ENCODE measurements at places on chromosomes 16 and 17. TPM values are rescaled to one million over a fixed set of nuclear protein-coding genes. Genes with fewer than 3 reads are reported as not detected.
A peak's percentile ranks its signal among the peaks of the same experiment; 100 is the strongest.

GRCh38 chr17:72901657-72902056, 190.8 kb downstream of the SLC39A11 start:
- DNase-seq, result no peak

DNA sequence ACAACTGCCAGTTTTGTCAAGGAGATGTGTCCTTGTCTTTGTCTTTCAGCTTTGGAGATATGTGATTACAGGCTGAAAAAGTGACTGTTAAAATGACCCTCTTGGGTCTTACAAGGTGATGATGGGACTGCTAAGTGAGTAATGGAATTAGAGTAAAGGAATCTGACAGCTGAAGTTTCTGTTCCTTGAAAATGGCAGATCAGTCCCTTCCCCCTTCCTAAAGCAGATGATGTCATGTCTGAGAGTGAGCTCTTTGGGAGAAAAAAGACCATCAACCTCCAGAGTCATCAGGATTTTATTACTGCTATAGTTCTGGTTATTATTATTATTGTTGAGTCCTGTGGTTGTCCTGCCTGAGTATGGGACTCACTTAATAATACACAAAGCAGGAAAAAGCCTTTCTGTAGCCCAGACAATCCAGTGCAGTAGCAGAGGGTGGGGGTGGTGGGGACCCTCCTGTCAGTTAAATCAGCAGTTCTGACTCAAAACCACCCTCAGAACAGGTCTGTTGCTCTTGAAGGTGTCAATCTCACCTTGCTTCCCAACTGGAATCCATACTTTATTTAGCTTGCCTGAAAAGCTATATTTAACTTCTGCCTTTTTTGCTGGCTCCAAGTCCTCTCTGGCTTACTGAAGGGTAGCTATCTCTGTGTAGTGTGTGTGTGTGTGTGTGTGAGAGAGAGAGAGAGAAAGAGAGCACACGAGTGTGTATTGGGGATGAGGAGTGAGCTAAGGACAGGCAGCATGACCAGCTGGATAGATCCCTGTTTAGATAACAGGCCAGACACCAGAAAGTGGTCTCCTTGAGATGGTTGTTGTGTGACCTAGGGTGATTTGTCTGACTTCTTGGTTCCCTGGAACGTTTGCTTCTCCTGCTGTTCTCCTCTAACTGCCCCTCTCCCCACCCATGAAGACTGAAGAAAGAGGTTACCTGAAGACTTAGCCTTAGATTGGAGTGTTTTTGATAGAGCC, 4.9 kb downstream of the HROB start:
- no peak for DNase-seq

DNA sequence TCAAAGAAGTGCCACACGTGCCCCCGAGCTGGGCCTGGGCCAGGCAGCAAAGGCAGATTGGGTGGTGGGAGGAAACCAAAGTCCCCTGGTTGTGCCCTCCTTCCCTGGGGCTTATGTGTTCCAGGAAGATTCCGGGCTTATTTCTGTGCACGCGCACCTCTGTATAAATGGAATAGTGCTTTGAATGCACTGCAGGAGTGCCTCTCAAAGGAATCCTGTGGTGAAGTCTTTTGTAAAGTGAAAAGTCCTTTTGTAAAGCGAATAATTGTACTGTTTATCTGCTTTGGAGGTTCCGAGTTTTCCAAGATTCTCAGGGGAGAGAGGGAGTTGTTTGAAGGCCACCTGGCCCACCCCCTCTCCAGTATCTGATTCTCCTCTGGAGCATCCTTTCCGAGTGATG, 26.8 kb downstream of the C17orf75 start:
- no peak for DNase-seq

DNA sequence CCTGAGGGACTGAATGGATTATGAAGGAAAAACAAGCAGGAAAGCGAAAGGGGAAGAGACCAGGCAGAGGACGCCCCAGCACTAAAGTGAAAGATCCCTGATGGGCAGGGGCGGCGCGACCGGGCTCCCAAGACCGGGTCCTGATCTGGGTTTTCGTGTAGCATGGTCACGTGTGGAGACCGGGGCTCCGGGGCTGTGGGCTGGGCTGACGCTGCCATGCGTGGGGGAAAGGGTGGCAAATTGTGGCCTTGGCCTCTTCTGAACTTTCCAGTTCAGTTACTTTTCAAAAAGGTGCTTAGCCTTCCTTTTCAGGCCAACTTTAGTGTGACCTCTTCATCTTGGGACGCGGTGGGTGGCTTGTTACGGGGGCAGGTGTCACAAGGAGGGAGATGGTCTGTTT, 57.5 kb downstream of the METRNL start:
- no peak for DNase-seq

- no peak for DNase-seq
Observed at GRCh38 chr17:8249621-8250500, 772 bp downstream of the PFAS start.

DNA sequence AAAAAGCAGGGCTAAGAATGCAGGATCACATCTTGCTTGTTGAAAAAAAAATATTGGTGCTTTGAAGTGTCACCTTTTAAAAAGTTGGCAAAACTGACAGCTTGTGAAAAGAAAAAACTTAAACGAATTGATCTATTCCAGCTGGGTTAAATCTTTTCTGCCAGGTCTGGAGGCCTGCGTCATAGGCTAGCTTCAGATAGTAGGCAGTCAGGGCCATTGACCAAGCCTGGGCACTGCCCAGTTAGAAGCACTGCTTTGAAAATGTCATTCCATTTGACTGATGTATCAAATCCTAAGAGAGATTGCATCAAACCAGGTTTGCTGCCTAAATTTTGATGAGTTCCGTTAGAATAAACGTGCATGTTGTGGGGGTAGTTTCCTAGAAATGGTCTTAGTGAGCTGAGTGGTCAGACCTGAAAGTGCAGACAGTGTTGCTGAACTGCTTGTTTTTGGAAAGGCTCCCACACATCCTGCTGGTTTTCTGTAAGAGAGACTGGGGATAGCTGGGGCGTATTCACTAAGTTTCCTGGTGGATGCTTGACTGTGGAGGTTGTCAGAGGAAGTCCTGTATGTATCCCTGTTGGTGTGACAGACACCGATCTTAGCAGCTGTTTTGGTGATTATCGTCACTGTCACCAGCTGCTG, 38.8 kb downstream of the NUP88 start:
- no peak for DNase-seq

GRCh38 chr16:66750279-66751052, 943 bp downstream of the DYNC1LI2 start:
- DNase-seq, result no peak

DNA sequence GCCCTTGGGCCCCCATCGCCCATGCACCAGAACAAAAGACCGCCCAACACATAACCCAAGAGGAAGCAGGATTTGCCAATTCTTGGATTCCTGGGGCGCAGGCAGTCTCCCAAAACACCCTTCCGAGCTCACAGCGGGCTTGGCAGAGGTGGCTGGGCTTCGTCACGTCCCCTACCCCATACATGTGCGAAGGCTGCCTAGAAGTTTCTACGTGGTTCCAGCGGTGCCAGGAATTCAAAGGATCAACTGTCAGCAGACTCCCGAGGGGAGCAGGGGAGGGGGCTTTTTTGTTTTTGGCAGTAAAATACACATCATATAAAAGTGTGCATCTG, 80.8 kb upstream of the PLCG2 start:
- no peak for DNase-seq

DNA sequence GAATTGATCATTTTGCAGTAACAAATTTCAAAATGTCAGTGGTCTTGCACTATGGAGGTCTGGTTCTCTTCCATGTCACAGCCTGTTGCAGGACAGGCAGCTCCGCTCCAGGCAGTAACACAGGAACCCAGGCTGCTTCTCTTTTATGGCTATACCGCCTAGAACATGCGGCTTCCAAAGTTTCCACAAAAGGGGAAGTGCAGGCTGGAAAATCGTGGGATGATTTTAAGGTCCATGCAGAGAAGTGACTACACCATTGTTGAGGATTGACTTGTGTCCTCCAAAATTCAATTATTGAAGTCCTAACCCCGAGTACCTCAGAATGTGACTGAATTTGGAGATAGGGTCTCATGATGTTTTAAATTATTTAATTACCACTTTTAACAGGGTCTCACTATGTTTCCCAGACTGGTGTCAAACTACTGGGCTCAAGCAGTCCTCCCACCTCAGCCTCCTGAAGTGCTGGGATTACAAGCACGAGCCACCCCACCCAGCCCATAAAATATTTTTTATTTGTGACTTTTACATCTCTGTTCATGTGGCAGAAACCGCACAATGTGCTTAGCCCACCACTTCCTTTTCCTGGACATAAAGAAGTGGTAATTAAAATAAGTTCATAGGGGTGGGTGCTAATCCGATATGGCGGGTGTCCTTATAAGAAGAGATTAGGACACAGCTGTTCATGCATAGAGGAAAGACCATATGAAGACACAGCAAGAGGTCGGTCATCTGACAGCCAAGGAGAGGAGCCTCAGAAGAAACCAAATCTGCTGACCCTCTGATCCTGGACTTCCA, 279.2 kb upstream of the RPL38 start:
- no peak for DNase-seq

- DNase-seq, result peak; percentile 55
Observed at GRCh38 chr17:74736513-74737298, at the start of gene RAB37. TSS of gene RAB37 (plus strand) at chr17:74737256. CDS start at chr17:74737273, 17 bp downstream.

DNA sequence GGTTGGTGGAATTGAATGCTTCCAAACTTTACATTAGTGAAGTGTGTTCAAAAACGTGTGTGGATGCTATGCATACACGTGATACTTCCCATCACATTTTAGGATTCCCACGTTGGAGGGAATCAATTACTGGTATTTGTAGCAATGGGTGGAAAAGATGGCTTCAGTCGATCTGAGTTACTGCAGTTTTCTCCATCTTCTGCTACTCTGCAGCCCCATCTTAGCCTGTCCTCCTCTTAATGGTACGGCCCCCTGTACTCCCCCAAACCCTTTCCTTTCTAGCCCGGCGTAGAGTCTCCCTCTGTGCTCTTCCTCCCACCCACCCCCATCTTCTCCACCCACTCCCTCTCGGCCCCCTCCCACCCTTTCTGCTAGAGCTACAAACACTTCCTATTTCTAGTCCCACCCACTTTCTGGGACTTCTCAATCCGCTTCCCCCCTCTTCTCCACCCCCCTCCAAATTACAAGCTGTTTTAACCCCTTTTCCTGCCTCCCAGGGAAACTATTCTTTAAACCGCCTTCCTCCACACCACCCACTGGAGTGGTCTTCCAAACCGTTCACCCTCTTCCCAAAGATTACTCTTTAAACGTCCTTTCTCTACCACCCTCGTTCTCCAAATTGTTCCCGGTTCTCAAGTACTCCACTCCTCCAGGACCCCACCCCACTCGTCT, 1.1 kb downstream of the CHTF8 start:
- no peak for DNase-seq

DNA sequence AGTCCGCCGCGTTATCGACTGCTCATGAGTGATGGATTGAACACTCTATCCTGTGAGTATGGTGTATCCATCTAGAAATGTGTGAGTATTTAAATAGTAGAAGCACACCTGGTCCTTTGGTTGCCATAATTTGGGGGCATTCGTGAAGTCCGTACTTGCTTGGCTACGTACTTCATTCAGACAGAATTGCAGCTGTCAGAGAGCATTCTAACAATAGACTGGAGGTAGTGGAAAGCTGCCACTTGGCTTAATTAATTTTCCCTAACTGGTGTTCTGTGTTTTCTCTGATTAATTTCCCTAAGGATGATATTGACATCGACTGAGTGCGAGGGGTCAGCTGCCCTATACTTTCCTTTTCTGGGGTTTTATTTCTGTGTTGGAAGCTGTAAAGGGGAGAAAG, 14.1 kb downstream of the RPA1 start:
- DNase-seq, result no peak

DNA sequence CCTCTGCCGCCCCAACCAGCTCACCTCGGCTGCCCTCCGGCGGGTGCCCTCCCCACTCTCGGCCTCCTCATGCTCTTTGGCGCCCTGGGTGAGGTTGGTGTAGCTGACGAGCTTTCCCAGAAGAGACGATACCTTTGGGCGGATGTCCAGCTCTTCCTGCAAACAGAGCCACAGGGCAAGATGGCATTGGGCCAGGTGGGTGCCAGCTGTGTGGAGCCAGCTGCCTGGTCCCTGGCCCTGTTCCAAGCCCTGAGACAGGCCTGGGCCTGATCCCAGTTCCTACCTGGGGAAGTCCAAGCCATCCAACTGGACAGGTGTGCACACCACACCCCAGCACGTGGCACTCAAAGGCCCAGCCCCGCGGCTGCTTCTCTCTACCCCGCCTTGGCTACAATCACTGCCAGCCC, 6.9 kb downstream of the SLC12A4 start:
- no peak for DNase-seq

Gene ASPA
- total RNA-seq, result not detected

Gene MT1E
- total RNA-seq, result 10.4 TPM

Gene FN3K
- total RNA-seq, result 2.4 TPM

Gene ABI3
- total RNA-seq, result 46.3 TPM

Gene OTOA
- total RNA-seq, result 0.18 TPM

Gene NPEPPS
- total RNA-seq, result 105 TPM

Gene CNGB1
- not detected for total RNA-seq

Gene CHMP1A
- 93.8 TPM for total RNA-seq

Gene CSF3
- total RNA-seq, result not detected

All from activated CD4-positive, alpha-beta memory T cell treated with anti-CD3 and anti-CD28 coated beads, Interleukin-2, amount 10 ng/mL, durations not matched to agents 7 days and 5 days (primary cell).